ENCODE measurements at places on chromosomes 2 and 18.

DNA sequence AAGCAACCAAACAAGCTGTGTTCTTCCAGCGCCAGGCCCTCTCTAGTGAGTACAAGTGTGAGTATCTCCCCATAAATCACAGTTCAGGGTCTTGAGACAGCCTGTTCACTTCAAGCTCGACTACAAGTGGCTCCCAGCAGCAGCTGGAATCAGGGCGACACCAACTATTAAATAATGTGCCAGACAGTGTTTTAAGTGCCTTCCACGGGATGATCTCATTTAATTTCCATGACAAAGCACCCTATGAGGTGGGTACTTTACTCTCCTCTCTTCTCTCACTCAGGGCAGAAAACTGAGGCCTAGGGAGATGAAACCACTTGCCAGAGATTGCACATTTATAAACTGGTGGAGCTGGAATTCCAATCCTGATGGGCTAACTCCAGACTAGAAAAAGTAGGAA is 2.6 kb upstream of the FAM136A start:
- DNase-seq, result no peak

DNA sequence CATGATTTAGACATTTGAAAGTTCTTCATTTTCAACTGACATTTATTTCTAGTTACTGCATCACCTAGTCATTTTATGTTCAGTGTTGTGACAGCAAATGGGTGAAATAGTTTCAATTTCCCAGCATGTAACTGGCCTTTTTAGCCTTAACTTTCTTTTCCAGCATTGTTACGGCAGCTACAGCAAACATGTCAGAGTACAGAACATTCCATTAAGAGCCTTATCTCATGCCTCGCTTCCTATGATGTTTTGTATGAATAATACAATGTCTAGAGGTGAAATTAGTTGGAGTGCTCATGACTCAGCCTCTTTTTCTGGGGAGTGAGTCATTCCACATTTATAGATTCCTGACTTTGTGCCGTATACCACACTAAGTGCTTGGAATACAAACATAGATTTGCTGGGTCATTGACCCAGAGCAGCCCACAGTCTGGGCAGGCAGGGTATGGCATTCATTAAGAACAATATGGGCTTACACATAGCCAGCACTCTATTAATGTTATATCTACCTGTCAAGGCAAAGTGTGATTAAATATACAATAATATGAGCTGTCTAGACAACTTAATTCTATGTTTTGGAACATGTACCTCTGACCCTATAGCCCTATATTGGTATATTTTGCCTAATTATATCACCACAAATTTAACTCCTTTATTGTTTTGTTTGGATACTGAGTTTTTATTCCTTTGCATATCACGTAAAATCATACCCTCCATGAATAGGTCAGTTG is 72.2 kb downstream of the MAP2 start:
- no peak for DNase-seq

DNA sequence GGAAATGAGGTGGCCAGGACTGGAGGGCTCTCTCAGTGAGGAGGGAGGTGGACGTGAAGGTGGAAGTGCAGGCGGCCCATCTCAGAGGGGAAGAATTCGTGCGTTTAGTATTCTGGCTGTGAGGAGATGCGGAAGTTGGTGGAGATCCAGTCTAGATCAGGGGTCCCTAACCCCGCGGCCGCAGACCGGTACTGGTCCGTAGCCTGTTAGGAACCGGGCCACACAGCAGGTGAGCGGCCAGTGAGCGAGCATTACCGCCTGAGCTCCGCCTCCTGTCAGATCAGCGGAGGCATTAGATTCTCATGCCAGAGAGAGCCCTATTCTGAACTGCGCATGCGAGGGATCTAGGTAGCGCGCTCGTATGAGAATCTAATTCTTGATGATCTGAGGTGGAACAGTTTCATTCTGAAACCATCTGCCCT is 1.6 kb upstream of the FHOD3 start:
- DNase-seq, result no peak

DNA sequence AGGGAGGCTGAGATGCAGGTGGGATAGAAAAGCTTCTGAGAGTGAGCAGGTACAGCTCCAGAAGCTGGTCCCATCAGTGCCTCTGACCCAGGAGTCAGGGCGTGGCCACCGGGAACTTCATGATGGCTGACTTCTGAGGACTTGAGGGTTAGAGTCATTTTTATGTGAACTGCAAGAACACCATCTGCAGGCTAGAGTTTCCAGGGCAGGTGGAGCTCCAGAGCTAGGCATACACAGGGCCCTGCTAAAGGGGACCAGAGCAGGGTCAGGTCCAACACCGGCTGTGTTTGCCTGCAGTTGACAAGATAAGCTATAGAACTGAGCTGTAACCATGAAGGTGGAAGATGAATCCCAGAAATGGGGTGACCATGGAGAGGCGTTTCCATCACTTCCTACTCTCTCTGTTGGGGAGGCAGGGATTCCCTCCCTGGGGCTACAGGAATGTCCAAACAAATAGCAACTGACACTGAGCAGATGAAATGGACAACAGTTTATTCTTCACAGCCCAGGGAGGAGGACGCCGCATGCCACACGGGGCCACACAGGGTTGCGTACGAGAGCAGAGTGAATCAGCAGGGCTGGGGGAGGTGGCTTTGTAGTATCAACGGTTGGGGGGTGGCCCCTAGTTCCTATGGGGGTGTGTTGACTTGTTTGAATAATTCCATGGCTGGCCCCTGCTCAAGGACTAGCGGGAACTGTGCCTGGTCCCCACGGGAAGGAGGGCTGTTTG is 77.6 kb upstream of the ZNF516 start:
- no peak for DNase-seq

- DNase-seq, result no peak
These were observed 21.3 kb upstream of the ALLC start for GRCh38 chr2:3636586-3637310.

DNA sequence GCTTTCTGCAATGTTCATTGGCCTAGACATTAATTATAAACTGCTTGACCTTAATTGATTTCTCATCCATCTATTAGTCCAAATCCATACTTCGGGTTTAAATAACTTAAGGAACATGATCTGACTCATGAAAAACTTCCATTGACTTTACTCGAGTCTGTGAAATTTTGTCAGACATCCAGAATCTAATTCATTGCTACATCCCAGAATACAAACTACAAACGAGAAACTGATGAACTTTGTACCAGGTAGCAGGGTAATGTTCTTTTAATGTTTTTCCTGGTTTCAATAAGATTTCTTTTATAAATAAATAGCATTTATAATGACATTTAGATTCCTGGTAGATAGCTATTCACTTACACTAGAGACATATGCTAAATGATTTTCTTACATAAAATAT is 36.0 kb upstream of the IKZF2 start:
- DNase-seq, result no peak

- no peak for DNase-seq
These were observed 293.7 kb downstream of the NYAP2 start for GRCh38 chr2:225693259-225693658.

DNA sequence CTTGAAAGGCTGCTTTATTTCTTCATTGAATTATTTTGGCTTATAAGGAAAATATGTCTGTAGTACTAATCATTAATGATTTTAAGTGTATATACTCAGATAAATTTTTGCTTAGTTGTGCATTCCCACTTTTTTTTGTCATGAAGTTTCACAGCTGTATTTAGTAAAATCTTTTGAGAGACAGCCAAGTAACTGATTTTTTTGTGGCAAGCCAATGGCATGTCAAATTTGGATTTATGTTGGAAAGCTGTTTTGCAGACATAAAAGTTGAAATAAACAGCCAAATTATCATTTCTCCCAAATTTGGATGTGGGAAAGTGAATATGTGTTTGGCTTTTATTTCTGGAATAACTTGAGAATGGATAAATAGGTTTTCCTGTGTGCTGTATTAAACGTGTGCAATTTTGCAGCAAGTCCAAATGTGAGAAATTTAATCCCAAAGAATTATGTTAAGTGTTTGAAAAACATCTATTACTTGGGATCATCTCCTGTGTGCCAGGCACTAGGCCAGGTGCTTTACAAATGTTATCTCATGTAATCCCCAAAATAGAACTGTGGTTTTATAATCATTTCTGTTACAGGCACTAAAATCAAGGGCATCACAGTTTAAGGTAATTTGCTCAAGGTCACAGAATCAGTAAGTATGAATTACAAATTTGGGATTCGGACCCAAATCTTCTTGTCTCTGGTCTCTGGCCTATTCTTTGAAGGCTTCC is 160.4 kb downstream of the PTPRM start:
- no peak for DNase-seq

DNA sequence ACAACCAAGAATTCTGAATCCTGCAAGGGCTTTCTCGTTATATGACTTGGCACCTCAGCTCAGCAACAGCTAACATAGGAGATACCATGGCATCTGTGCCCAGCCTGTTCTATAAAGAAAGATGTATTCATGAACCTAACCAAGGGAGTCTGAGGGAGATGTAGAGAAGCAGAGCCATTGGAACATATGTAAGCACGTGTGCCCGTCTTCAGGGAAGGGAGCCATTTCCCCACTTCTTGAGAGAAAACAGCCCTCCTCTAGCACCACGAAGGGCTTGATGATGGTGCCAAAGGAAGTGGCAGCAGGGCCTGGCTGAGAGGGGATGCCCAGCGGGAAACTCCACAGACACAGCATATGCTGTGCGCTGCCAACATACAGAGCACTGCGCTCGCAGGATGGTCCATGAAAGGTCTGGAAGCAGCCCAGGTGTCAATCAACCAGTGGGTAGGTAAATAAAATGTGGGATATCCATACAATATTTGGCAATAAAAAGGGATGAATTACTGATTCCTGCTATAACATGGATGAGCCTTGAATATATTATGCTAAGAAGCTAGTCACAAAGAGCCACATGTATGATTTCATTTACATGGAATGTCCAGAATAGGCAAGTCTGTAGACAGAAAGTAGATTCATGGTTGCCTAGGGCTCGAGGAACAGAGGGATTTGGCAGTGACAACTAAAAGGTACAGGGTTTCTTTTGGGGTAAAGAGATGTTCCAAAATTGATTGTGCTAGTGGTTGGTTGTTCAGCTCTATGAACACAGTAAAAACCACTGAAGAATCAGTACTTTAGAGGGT is 16.1 kb downstream of the TMEM247 start:
- DNase-seq, result no peak

DNA sequence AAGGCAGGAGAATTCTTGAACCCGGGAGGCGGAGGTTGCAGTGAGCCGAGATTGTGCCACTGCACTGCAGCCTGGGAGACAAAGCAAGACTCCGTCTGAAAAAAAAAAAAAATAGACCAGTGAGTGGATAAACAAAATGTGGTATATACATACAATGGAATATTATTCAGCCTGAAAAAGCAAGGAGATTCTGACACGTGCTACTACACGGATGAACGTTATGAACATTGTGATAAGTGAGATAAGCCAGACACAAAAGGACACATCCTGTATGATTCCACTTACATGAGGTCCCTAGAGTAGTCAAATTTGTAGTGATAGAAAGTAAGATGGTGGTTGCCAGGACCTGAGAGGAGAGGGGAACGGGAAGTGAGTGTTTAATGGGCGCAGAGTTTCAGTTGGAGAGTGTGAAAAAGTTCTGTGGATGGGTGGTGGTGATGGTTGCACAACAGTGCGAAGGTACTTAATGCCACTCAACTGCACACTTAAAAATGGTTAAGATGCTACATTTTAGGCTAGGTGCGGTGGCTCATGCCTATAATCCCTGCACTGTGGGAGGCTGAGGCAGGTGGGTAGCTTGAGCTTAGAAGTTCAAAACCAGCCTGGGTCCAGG is 38.3 kb downstream of the NIFK start:
- DNase-seq, result no peak

DNA sequence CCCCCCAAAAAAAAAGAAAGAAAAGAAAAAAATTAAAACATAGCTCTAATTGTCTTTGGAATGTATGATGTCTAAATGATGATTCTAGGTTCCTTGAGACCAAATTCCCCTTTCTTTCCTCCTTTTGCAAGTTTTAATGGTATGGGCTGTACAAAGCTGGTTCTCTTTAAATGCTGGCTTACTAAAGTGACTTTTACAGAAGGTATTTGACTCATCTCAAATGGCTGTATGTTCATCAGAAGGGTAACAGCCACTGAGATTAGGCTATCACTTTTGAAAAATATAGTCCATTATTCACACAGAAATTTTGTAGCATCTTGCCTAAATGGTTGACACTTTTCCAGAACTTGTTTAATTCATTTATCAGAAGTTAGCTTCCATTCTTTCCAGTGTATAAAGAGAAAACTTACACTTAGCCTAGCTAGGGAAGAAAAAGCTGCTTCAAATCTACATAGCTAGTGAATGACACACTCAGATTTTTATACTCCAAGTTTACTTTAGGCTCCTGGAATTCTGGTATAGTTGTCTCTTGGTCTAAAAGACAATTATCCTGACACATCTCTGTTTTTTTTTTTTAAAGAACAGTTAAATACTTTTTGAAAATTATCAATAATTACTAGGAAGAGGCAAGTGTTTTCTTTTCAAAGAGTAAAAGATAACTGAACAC is 622.6 kb downstream of the LRP1B start:
- DNase-seq, result no peak

DNA sequence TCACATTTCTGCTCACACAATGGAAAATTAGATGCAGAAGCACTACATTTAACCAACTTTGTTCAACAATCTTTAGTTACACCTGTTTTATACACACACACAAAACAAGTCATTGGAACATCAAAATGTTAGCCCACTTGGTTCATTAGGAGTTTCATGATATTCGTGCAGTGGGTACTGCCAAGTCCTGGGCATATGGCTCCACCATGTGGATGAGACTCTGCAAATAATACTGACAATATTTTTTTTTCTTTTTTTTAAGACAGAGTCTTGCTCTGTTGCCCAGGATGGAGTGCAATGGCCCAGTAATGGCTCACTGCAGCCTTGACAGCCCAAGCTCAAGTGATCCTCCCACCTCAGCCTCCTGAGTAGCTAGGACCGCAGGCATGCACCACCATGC is 34.5 kb upstream of the GRB14 start:
- DNase-seq, result no peak

DNA sequence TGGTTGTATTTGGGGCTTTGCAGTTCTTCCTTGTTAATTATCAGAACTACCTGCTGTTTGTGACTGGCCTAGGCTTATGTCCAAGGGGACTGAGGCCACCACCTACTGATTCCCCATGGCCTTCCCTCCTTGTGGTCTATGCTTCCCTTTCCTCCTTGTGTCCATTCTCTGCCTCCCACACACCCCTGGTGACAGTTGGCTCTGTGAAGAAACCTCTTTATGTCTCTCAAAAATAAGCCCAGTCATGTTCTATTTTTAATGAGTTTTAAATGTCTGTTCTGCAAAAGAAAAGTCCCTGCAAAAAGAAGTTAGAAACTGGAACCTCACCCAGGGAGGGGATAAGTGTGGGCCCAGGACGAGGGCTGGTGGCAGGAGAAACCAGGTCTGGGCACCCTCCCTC is 105.0 kb downstream of the SMC6 start:
- no peak for DNase-seq

DNA sequence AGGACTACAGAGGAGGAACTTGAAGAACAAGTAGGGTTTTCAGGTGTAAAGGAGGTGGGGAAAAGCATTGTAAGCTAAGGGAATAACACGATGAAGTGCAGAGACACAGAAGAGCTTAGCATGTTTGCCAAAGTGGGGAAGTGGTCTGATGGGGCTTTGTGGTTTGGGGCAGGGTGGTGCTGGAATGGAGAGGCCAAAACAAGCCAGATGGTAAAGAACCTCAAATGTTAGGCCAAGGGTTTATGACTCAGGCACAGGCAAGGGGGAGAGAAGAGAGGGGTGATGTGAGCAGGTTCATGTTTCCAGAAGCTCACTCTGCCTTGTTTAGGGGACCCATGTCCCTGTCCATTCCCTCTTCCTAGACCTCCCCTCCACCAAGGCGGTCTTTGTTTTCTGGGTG is 104.5 kb upstream of the YWHAQ start:
- no peak for DNase-seq

GRCh38 chr18:12013186-12013916 is 32.0 kb downstream of the IMPA2 start:
- peak; percentile 64 for DNase-seq

All from retina (tissue), 1 donor.